ENCODE measurements at places on chromosomes 12 and 14.

GRCh38 chr12:131565267-131566015, 145.4 kb upstream of the SFSWAP start:
- DNase-seq, result no peak

- DNase-seq, result no peak
These were observed 65.2 kb downstream of the RFX4 start for GRCh38 chr12:106647793-106648514.

- no peak for DNase-seq
These were observed 611 bp downstream of the SARNP start for GRCh38 chr12:55816881-55817344.

GRCh38 chr12:90268574-90268973, 559.9 kb upstream of the ATP2B1 start:
- no peak for DNase-seq

DNA sequence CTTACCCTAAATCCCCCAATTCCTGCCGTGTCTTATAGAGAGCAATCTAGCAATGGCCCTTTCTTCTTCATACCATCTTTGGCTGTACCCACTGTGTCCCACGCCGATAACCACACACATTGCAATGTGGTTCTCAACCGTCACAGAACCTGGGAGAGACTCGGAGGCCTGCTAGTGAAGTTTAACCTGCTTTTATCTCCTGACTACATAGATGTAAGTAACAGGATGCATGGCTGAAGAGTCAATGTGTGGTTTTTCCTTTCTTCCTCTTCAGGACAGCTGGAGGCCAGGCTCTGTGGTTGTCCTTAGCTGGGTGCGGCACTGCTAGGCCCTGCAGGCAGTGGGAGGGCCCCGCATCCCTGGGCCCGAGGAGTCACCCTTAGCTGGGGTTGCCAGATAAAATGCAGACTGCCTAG, 51.3 kb downstream of the ZNF664 start:
- DNase-seq, result no peak

Measured in stimulated activated CD8-positive, alpha-beta memory T cell treated with anti-CD3 and anti-CD28 coated beads, Interleukin-4, amount 100 ng/mL, for 1 hour (primary cell).